ENCODE measurements at places on chromosomes 7 and 10.

DNA sequence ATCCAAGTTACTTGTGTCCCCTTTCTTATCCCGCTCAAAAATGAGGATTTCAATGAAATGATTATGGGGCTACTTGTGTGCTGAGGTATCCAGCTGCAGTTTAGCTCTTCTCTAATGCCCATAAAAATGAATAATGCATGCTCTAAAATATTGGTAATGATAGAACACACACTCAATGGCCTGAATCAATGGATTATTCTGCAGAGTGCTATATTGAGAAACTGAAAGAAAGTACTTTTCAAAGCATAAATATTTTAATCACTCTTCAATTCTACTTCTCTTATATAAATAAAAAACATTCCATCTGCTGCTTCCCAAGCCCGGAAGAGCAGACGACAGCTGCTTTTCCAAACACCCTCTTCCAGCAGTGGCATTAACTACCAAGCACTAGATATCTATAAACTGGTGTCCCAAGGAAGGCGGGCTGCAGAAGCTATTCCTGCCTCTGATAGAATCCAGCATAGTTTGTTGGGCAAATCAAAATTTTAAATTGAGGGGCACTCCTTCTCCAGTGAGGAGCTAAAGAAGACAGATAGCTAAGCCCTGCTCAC, 284.9 kb upstream of the AOAH start:
- DNase-seq, result no peak

- DNase-seq, result no peak
These were observed 481.0 kb downstream of the TNS3 start for GRCh38 chr7:47100817-47101435.

DNA sequence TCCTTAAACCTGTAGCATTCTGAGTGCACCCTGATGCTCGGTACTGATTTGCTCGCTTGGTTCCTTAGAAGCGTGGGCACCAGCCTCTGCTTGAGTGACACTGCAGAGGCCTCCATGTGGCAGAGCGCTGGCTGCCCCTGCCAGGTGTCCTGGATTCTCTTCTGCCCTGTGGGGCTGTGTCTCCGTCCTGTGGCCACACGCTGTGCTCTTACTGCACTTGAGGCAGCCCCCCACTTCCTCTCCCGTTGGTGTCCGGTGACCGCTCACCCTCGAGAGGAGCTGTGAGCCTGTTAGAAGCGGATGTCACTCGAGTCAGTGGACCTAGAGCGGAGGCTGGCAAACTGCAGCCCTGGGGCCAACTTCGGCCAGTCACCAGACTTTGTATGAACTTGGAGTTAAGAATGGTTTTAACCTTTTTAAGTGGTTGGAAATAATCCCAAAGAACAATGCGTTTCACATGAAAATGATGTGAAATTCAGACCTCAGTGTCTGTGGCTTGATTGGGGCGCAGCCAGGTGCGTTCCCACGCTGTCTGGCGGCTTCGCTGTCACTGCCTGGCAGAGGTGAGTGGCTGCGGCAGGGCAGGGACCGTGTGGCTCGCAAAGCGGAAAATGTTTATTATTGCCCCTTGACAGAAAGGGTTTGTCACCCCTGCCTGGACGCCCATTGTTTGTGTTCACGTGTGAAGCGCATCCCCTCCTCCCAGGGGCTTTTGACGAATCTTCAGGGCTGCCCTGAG, 114.6 kb downstream of the CYTH3 start:
- DNase-seq, result no peak

GRCh38 chr10:27635290-27635689, 110.3 kb downstream of the MKX start:
- no peak for DNase-seq

DNA sequence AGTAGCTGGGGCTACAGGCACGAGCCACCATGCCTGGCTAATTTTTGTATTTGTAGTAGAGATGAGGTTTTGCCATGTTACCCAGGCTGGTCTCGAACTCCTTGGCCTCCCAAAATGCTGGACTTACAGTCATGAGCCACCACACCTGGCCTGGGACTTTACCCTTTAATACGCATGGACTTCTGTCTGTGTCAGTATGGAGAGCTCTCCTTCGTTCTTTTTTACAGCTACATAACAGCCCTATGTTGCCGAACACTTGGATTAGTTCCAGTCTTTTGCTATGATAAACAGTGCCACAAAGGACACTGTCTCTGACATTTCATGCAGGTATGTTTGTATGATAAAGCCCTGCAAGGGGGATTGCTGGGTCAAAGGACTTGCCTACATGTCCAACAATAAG, 10.9 kb upstream of the OAT start:
- DNase-seq, result no peak

DNA sequence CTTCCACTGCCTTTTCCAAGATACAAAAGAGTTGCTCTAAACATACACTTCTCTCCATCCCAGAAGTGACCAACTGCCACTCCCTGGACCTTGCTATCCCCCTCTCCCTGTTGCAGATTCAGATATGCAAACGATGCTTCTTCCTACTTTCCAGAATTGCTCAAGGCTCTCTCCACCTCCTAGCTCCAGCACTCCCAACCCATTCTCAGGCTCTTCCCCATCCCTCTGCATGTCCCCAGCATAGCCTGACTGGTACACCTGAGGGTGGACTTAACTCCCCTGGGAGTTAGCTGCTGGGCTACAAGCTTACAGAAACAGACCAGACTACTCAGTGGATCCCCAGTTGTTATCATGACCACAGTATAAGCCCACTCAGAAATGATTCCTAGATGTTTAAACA, 27.6 kb downstream of the MKRN1 start:
- no peak for DNase-seq

DNA sequence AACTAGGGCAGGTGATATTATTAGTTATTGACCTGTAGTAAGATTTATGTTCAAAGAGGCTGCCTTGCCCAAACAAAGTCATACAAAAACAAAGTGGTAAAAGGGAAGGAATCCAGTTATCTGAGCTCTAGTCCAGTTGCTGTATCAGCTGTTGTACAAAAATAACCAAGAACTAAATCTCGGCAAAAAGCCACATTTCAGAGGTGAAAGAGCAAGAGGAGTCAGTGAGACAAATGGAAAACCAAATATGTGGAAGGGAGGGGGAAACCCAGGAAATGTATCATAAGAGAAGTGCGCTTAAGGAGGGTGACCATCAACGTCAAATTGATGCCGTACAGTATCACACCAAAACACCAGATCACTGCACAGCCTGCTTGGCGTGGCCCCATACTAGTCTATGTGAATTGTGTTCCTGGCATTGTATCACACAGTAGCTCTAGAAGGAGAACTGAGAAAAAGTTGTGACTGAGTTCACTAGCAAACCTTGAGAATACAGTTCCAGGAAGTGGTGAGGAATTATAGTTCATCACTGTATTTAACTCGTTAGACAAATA, 6.4 kb downstream of the AGBL3 start:
- DNase-seq, result no peak

DNA sequence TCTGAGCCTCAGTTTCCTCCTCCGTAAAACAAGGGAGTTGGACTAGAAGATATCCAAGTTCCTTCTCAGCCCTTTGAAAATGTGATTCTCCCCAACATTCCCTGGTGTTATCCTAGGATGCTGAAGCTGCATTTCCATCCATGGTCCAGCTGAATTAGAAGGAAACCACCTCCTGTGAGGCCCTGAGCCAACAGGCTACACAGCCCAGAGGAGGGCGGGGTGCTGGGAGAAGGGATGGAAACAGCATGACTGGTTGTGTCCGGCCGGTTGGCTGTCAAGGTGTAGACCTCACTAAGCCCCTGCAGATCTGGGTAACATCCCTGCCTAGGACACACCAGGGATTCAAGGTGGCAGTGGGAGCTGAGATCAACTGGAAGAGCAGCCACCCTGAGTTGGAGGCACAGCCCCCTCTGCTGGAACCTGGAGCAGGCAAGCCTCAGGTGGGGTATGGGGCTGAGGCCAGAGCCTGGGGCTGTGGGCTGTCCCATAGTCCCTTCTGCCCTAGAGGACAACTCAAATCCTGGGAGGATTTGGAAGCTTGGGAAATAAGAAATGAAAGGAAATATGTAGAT, 72.0 kb downstream of the PAX2 start:
- DNase-seq, result no peak

GRCh38 chr10:44696496-44696895, 214.6 kb upstream of the TMEM72 start:
- no peak for DNase-seq

GRCh38 chr10:104059364-104059763, 26.3 kb downstream of the COL17A1 start:
- no peak for DNase-seq

- DNase-seq, result no peak
These were observed 802 bp upstream of the CDK6 start for GRCh38 chr7:92837000-92837749.

DNA sequence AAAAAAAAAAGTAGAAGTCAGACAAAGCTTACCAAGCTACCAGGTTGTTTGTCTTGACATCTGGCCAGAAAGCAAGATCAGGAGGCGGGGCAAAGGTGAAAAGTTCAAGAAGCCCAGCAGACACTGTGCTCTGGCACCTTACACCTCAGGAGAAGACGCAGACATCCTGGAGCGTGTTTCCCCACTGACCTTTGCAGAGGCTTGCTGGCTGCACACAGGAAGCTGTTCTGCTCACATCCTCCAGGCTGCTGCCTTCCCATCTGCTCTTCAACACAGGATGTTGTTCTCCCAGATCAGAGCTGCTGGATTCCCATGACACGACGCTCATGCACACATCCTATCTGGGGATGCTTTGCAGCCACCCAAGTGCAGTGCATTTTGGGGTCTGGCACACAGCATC, 174.4 kb upstream of the KIAA1217 start:
- no peak for DNase-seq

DNA sequence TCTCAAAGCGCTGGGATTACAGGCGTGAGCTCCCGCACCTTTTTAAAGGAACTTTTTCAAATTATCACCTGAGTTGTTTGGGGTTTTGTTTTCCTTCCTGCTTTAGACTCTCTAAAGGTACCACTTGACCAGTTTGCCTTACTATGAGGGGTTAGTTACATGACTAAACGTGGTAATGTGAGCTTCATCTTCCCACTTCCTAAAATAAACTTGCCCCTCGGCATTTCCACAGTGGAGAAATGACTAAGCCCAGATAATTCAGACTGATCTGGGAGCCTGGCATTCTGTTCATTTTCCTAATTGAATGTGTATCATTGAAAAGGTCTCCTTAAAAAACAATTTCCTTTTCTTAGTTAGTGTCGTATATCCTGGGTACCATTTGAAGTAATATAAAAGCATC, 163.4 kb downstream of the PLXDC2 start:
- no peak for DNase-seq

DNA sequence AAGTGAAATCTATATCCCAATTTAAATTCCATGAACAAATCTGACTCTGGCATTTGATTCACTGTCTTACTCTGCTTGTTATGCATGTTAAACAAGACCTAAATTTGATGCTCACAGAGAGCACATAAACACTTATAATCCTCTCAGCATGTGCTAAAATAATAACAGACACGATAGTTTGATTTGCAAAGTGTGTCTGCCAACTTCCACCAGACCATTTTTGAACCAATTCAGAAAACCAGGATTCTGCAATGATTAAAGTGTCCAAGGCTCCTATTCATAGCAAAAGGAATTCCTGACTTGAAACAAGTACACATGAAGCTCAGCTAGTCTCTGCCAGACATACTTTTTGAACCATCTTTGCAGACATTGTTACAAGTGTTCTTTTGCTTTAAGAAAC, 11.2 kb downstream of the RBM20 start:
- DNase-seq, result no peak

DNA sequence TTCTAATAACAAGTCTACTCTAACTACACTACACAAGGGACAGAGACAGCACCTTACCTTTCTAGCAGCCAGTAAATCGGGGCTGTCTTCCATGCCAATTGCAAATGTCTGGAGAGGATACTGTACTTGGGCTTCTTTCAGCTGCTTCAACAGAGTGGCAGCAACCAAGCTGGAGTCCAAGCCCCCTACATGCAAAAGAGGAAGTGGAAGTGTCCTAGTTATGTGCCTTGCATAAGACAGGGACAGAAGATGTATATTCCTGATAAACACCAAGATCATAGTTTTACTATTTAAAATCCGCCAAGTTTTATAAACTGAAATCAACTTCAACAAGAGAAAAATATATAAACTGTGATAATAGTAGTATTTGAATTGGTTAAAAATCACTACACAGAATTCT, 14.0 kb downstream of the ASNS start:
- DNase-seq, result no peak

GRCh38 chr10:13971601-13972475, 358.9 kb downstream of the FRMD4A start:
- DNase-seq, result no peak

- no peak for DNase-seq
These were observed 74.8 kb downstream of the HIPK2 start for GRCh38 chr7:139702811-139703486.

DNA sequence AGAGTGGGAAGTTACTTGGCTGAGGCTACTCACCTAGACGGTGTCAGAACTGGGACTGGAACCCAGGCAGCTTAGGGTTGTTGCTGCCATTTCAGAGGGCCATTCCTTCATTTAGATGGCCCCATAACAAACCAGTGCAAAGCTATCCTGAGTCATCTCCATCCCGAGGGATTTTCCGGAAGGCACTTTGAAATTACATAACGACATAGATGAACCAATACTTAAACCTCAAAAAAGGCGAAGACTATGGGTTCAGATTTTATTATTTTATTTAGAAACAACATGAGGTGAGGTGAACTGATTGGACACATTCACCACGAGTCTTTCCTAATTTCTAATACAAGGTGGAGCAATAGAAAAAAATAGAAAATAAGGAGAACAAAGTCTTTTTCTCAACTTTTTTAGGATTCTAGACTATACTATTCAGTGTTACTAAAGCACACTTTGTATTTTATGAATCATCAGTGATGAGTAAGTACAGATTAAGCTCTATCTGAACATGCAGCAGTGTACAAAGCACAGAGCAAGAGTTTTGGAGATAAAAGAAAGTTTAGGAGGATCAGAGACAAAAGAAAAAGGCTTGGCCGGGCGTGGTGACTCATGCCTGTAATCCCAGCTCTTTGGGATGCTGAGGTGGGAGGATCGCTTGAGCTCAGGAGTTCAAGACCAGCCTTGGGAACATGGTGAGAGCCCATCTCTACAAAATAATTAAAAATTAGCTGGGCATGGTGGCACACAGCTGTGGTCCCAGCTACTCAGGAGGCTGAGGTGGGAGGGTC, 79.5 kb upstream of the SVIL start:
- no peak for DNase-seq

GRCh38 chr7:150307129-150307528, 16.0 kb upstream of the LRRC61 start:
- no peak for DNase-seq

GRCh38 chr10:61757525-61758397, 95.0 kb downstream of the CABCOCO1 start:
- no peak for DNase-seq

DNA sequence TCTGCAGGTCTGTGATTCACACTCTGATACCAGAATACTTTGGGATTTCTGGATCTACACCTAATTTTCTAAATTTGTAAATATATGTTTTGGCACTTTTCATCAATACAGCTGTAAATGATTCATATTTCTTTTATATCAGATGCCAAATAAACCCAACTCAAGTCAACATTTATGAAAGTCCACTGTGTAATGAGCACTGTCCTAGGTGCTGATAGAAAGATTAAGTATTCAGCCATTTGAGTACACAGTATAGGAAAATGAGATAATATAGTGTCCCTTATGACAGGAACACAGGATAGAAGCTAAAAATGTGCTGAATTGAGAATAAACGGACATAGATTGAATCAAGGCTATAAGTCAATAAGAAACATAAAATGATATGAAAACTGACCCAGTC, 6.4 kb downstream of the ANXA7 start:
- no peak for DNase-seq

GRCh38 chr7:22124941-22125340, 179.2 kb upstream of the CDCA7L start:
- no peak for DNase-seq
